ENCODE measurements at places on chromosomes 16 and 17.

GRCh38 chr16:9053006-9053601 lies 38.3 kb upstream of the HAPSTR1 start:
- DNase-seq: peak; percentile 89

- DNase-seq: no peak
These were observed 11.8 kb upstream of the FAM171A2 start for GRCh38 chr17:44375196-44376017.

DNA sequence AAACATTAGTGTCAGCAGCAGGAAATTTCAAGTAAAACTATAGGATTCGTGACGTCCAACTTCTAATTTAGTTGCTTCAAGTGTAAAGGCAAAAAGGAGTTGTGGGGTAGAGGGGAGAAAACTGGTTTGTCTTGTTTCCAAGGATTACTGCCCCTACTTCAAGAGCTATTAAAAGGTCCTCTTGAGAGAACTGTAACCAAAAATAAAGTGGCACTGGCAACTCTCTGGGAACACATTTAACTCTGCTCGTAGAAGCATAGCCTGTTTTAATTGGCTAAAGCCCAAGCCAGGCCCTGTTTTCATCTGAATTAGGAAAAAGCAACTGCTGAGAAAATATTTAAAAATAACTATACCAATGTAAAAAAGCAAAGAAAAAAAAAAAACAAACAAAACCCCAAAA lies 51.8 kb upstream of the AKAP1 start:
- no peak for DNase-seq

GRCh38 chr17:740240-741017 lies 8.0 kb downstream of the TLCD3A start:
- no peak for DNase-seq

DNA sequence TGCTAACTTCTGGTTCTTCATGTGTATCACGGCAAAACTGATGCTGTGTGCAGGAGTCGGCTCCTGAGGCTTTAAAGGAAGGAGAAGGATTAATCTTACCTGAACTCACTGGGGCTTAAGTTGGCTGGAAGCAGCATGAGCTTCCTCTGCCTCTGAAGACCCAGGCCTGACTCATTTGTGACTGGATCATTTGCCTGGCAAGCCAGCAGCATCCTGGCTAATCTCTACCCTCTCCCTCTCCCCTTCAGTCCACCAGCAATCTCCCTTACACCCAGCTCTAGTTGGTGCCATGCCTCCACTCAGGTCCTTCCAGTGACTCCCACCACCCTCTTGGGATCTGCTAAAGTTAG lies 150.3 kb downstream of the IRX3 start:
- DNase-seq: peak; percentile 81

GRCh38 chr17:80415626-80416137 lies 715 bp downstream of the ENDOV start:
- no peak for DNase-seq

DNA sequence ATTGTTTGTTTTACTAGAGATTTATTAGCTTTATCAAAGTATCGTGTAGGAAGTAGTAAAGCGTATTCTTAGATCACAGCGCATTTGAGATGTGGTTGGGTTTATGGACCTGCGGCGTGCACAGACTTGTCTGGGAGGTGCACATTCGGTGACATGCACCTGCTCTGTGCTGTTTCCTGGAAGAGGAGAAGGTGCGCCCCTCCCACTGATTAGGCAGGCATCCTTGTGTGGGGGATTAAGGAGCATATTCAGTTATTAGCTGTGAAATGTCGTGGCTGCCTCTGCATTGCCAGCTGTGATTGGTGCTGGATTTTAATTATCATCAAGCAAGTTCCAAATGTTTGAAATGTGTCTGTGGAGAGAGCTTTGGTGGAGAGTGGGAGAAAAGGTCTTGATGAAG lies 903.8 kb upstream of the RBFOX1 start:
- no peak for DNase-seq

DNA sequence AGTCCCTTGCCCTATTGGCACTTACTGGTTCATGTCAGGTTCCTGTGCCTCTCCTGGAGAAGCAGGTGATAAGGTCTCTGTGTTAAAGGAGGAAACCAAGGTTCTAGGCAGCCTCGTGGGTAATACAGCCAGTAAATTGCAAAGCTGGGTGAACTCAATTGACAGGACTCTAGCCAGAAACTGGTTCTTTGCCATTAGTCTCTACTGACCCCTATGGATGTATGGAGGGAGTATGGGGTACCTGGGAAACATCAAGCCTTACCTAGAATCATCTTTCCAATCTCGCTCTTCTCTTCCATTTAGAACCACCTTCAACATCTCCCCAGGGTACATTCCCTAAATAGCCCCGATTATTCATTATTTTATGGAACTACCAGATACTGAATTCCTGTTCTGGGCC lies 169.3 kb downstream of the CDH13 start:
- DNase-seq: peak; percentile 4

GRCh38 chr17:46202424-46202823 lies 9.2 kb upstream of the KANSL1 start:
- DNase-seq: no peak

DNA sequence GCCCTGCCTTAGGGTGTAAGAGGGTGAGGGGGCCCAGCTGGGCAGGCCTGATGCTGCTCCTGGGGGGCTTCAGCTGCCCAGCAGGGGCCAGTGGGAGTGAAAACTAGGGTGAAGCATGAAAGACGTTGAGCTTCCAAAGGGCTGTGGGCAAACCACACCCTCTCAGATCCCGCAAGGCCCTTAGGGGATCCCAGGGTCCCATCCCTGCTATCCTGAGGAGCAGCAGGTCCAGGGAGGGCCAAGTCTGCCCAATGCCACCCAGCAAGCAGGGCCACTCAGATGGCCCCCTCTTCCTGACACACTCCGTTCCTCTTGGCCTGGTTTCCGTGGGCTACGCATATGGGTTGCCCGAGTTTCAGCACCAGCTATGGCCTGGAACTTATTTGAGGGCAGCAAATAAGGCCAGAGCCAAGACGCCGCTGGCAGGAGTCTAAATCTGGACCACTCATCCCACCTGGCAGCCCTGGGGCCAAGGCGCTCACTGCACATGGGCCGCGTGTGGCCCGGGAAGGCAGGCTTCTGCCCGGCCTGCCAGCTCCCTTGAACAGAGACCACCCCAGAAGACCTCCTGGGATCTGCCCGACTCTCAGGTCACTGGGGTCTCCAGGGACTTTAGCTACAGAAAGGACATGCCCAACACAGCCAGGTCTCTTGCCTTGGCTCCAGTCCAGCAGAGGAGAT lies 4.2 kb downstream of the ATP2A3 start:
- DNase-seq: no peak

DNA sequence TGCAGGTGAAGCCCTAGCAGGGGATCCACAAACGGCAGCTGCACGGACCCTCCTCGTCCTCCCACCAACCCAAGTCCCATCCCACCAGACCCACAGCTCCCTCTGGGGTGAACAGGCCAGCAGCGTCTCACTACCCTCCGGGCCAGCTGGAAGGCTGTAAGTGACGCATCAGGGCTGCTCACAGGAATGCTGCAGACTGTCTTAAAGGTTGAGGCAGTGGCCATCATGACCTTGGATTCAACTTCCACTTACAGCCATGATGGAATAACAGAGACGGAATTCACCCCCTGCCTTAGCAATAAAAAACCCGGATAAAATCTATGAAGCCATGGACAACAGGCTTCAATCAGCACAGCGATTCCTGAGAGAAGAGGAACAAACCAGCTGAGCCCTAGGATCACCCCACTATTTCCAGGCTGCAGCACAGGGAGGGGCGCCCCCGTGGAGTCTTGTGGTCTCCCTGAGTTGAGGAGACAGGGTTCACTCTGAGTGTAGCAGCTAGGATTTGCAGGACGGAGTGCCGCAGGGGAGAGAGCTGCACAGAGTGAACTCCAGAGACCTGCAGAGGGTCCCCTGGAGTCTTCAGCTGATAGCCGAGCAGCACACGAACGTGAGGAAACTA lies 10.5 kb downstream of the FAM83G start:
- DNase-seq: no peak

DNA sequence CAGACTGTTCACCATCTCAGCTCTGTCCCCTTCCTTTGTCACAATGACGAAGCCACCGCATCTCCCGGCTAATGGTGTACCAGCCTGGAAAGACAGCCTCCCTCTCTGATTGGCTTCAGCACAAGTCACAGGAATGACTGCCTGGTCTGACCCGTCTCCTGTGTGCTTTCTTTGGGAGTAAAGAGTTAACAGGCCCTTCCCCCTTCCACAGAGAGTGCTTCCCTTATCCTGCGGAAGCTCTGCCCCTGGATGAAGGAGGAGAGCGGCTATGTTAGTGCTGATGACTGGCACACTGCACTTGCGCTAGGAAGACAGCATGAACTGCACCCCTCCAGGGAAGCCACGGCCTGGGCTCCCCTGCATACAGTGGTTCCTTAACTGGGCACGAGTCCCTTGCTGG lies 11.3 kb downstream of the USB1 start:
- DNase-seq: no peak

GRCh38 chr16:48013491-48013901 lies 142.3 kb downstream of the ABCC12 start:
- DNase-seq: peak; percentile 40

Measured in ELR (cell line).